Effector CD4-positive, alpha-beta T cell (primary cell): ENCODE measurements at places on chromosomes 11 and 22.

DNA sequence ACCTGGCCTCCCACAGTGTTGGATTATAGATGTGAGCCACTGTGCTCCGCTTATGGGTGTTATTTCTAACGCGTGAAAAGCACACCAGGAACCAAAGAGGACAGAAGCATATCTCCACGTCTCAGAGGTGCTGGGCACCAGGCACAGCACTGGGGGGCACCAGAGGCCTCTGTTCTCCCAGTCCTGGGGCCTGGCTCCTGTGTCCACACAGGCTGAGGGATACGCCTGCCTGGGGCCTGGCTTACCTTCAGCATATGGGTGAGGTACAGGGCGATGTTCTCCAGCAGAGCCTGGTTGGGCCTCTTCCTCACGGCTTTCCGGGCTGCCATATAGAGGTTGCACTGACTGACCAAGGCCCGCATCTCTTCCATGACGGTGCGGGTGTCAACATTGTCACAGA, 24.7 kb upstream of the NAP1L4 start:
- no peak for DNase-seq

DNA sequence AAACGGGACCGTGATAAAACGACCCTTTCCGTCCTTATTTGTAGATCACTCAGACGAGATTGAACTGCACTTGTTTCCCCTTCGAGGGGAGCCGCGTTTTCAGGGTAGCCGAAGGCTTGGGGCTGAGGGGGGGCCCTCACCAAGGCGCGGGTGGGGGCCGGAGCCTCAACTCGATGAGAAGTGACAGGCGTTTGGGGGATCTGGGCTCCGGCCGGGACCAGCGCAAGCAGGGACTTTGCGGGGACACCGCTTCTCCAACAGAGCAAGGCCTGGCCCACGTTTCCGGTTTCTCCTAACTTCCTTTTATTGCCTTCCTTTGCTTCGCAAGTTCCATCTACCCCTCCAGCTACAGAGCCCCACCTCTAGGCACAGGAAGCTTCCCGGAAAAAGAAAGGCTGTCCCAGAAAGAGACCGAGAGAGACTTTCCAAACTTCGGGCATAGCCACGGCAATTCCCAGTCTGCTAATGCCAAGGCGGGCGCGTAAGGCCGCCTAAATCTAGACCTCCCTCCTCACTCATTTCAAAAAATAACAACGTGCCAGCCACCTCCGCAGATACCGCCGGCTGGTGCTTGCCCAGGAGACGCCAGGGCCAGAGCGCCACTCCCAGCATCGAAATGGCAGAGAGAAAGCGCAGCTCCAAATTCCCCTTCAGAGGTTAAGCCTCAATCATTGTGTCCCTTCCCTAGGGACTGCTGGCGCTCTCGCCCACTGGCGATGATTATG, 6.6 kb downstream of the PAX6 start:
- DNase-seq, result no peak

DNA sequence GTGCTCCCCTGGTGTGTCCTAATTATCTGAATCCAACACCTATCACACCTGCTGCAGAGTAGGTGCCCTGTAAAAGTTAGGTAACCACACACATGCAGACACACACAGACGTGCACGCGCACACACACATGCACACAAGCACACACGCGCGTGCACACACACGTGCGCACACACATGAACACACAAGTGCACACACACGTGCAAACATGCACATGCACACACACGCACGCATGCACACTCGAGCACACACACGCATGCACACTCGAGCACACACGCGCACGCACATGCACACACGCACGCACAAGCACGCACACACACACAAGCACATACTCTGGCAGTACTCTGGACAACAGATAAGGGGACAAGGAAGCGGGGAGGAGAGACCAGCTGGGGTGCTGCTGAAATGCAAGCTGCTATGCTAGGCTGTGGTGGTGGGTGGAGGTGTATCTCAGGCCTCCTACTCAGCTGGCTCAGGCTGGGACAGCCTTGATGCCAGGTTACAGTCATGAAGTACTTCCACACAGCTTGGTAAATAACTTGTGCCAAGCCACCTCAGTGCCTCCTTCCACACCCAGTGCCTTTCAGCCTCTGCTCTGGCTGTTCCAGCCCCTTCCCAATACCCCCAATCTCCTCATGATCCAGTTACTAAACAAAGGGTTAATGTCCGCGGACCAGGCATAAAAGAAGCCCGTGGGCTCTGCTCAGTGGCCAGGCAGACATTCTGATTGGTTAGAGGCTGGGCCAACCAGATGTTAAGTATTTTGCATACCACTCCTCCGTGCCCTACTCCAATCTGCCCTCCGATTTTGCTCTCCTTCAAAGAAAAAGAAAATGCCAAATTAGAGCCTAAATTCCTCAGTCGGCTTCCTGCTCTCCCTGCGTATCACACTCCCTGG, 374.1 kb downstream of the TENM4 start:
- no peak for DNase-seq

DNA sequence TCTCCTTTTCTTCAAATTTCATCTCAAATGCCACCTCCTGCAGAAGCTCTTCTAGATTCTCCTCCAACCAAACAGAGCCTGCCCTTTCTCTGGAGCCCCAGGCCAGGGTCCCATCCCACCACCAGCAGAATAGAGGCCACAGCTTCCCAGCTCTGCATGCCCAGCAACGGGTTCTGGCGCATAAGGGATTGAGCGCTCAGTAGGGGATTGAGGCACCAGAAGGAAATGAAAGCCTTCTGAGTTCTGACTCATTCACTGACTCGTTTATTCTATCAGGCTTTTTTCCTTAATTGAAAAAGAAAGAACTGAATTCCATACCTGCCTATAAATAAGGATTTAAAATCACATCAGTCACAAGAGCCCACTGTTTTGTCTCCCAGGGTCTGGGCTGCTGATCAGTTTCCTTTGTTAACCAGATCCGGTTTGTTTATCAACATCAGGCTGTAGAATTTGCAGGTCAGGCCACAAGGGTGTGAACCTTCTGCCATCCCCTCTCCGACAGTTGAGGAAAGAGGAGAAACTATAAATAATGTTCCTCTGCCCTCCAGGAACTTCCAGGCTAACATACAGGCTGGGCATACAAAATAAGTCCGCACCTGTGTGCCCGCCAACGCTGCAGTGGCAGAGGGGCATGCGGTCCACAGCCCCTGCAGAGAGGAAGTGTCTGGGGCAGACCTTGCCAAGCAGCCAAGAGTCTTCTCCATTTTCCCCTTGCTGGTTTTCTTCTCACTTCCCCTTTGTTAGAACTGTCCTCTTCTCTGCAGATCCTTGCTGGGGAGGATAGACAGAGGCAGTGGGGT, 63.5 kb upstream of the PRDM11 start:
- DNase-seq, result no peak

DNA sequence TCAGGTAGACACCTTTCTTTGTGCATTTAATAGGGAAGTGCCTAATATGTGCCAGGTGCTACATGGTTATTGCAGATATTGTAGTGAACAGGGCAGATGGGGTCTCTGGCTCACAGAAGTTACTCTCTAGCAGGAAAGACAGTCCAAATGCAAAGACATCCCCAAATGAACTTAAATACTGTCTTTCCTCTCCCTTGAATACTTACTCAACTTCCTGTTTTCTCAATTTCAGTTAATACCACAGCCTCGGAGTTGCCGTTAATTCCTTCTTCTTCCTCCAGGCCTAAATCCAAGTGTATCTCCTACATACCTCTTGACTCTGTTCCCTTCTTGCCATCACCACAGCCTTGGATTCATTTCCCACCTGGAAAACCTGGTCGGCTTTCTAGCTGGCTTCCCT, 134.3 kb upstream of the SESN3 start:
- DNase-seq, result no peak

- DNase-seq, result no peak
Measured at GRCh38 chr11:92211576-92212167, 12.9 kb upstream of the FAT3 start.

DNA sequence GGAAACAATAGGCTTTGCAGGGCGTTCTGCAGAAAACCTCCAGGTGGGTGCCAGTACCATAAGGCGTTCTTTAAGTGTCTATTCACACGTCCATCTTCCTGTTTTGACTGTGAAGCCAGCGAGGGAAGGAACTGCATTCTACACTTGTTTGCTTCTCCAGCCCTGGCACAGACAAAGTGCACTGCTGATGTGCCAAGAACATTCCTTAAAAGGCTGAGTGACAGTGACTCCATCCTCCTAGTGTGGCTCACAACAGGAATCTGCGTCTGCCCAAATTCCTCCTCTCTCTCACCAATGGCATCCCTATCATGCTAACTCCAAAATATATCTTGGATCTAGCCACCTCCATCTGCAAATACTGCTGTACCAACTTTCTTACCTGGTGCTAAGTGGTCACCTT, 407.4 kb upstream of the SYN3 start:
- DNase-seq, result no peak
